ENCODE measurements at places on chromosomes 7 and 10.

- DNase-seq = no peak
Measured at GRCh38 chr10:11091517-11092102, 73.9 kb downstream of the CELF2 start.

DNA sequence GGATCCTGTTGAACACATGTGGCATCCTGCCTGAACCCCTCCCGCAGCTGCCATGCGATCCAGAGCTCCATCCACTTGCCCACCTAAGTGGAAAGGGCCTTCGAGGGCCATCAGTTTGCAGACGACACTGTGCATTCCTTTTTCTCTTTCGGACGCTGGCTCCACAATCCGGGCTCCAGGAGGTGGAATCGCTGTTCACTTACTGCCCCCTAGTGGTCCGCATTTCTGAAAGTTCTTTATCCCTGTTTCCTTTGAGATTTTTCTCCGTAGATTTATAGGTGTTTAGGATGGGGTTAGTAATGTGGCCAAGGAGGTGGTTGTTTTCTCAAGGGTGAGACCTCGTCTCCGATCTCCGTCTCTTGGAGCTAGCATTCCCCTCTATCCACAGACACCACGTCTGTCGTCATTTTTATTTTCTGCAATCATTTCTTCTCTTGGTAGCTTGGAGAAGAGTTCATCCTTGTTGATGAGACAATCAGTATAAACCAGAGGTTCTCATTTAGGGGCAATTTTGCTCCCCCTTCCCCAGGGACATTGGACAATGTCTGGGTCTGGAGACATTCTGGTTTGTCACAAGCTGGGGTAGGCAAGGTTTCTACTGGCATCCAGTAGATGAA is 204.6 kb downstream of the ARHGAP21 start:
- DNase-seq = peak; percentile 20

DNA sequence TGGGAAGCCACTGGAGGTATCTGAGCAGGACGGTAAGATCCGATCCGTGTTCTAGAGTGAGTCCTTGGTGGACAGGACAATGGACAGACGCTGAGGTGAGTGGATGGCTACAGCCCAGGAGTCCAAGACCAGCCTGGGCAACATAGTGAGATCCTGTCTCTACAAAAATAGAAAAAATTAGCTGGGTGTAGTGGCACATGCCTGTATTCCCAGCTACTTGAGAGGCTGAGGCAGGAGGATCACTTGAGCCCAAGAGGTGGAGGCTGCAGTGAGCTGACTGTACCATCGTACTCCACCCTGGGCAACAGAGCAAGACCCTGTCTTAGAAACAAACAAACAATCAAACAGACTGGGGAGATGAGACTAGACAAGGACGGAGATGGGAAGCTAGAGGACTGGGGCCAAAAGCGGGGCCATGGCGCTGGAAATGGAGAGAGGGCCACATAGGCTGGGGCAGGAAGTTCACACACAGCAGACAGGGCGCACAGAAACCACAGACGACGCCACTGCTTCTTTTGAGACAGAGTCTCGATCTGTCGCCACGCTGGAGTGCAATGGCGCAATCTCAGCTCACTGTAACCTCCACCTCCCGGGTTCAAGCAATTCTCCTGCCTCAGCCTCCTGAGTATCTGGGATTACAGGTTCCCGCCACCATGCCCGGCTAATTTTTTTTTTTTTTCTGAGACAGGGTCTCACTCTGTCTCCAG is 24.7 kb downstream of the DAGLB start:
- no peak for DNase-seq

DNA sequence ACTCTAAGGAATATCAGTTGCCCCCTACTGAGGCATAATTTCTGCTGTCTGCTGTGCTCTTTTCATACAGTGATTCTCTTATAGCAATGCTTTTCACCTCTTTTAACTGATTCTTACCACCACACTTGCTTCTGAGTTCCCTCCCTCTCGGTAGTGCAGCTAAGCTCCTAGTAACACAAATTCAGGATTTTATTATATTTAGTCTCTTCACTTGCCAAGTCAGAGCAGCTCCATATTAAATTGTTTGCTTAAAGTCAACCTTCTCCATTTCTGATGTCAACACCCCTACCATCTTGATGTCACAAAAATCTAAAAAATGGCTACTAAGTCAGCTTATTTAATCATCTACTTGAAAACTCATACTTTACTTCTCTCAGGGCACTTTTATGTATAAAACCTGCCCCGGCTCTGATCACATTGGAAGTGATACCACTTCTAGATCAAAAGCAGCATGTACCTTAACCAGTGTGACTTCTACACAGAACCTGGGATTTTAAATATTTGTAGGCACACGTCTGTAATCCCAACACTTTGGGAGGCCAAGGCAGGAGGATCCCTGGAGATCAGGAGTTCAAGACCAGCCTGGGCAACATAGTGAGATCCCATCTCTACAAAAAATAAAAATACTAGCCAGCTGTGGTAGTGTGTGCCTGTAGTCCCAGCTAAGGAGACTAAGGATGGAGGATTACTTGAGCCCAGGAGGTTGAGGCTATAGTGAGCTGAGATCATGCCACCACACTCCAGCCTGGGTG is 55.3 kb downstream of the GDI2 start:
- DNase-seq = no peak

DNA sequence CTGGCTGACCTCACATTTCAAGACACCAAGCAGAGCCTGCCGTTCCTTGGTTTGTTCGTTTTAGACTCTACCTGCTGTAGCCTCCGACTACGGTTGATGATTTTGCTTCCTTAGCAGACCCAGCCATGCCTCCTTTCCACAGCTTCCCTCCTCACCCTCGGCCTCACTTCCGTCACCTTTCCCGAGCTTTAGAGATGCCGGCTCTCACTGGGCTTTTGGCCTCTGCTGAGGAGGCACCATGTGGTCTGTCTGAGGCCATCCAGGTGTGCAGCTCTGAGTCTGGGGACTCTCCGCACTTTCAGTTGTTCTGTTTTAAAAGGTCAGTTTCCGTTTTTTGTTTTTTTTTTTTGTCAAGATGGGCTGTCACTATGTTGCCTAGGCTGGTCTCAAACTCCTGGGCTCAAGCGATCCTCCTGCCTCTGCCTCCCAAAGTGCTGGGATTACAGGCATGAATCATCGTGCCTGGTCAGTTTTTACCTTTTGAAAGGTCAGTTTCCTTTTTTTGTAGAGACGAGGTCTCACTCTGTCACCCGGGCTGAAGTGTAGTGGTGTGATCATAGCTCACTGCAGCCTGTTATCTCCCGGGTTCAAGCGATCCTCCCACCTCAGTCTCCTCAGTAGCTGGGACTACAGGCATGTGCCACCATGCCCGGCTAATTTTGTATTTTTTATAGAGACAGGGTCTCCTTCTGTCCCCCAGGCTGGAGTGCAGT is 11.7 kb downstream of the ORAI2 start:
- no peak for DNase-seq

- no peak for DNase-seq
Measured at GRCh38 chr10:61541960-61542359, 88.8 kb upstream of the TMEM26 start.

DNA sequence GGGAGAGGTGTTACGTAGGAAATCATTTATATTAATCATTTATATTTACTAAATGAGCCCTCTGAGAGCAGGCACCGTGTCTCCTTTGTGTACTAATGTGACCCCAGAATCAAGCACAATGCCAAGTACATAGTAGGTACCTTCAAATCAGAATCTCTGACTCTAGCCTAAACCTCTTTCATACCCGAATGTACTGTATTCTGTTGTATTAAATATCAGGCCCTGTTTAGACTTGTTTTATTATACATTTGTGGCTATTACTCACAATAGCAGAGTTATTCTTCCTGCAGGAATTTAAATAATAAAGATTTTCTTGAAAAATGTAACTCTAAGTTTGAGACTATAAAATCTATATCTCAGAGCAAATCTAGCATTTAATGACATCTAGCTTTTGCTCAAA is 297.3 kb downstream of the EXOC4 start:
- no peak for DNase-seq

DNA sequence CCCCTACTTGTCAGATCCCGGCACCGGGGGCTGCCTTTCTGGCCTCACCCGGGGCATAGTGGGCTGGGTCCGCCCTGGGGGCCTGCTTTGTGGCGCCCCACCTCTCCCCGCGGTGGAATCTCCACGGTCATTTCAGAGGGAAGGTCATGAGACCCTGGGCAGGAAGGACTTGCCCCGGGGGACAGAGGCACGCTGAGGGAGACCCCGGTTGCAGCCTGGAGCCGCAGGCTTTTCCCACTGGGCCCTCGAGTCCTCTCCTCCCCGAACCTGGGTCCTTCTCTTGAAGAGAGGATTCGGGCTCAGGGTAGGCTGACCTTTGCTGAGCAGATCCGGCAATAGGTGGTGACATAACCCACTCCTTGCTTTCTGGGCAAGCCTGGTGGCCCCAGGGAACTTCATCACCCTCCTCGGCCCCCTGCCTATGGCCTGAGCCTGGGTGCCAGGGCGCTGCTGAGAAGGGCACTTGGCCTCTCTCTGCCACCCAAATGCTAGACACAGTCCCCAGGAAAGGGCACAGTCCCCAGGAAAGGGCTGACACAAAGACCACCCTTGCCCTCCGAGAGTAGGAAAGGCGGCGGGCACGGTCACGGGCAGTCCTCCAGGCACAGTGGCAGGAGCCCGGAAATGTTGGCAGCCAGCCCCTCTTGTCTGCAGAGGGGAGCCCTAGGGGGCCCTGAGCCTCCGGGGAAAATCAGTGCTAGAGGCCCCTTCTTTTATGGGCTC is 36.2 kb downstream of the FKBP6 start:
- DNase-seq = no peak

DNA sequence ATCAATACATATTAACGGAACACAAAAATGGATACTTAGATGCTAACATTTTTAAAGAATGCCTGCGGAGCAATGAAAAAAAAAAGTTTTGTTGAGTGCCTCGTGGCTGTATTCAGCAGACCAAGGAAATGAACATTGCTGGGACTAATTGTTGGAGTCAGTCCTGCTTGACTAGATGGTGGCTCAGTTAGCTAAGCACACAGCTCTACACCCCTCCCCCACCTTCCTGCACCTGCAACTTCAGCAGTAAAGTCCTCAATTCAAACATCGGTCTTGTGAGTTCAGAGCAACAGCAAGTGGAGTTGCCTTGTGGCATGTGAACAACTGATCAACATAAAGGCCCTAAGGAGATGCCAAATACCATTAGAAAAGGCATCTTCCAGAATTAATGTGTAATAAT is 326.0 kb upstream of the NPSR1 start:
- no peak for DNase-seq
